ENCODE measurements at places on chromosomes 4 and X.

DNA sequence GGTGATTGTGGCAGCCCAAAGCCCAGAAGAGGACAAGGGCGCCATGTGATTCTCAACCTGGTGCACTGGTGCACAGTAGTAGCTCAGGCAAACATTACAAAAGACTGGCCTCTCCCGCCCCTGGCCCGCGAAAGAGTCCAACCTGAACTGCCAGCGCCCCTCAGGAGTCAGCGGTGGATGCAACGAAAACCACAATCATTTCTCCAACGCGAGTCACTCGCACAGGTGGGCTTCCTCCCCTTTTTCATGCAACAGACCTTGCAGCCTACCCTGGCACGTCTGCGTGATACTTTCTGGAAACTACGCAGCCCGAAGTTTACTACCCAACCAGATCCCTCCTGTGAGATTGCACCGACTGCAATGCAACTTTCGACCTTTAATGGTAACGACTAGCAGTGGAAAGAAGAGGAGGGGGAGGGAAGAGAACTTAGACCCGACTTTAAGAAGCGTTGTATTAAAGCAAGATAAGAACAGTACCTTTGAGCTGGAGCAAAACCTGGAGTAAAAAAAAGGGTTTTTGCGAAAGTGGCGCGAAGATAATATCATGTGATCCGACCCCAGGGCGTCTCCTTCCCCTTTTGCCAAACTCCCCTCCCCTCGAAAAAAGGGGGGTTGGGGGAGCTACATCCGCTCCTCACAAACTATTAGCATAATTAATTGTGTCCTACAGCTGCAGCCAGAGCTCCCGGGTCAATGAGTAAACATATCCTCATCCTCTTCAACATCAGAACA lies 63.3 kb upstream of the CCDC160 start:
- no peak for DNase-seq

DNA sequence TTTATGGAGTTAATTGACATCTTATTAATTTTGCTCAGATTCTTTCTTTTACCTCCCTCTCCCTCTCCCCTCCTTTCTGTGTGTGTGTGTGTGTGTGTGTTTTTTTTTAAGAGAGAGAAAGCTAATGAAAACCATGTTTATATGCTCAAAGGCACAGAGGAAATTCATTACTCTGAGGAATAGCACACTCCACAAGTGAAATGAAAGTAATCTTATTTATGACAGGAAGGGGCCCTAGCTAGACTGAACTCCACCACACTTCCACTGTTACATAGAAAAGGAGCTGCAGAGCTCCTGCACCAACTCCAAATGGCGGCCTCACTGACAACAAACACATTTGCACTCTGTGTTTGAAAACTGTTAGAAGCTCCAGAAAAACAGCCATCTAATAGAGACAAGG lies 150.6 kb downstream of the RASL11B start:
- DNase-seq, result peak; percentile 20

- no peak for DNase-seq
Observed at GRCh38 chrX:22035236-22035635, 3.1 kb downstream of the PHEX start.

GRCh38 chrX:41707218-41707617 lies 16.8 kb upstream of the GPR82 start:
- DNase-seq, result no peak

DNA sequence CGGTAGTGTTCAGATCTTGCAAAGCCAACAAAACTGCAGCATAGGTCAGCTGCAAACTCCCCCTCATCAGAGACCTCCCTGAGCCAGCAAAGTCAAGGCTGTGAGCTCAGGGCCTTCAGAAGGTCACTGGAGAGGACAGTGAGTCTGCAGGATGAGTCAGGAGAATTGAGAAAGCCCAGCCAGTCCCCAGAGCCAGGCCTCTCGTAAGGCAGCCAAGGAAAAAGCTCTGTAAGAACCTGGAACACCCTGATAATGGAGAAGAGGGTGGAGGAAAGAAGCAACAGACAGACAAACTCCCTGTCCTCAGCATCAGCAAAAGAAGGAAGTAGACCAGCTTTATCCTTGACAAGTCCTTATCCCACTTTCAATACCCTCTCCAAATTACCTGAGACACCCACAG lies 33.0 kb downstream of the GRIA3 start:
- DNase-seq, result no peak

- no peak for DNase-seq
Observed at GRCh38 chr4:104859601-104860237, 287.0 kb upstream of the TET2 start.

- DNase-seq, result no peak
Observed at GRCh38 chr4:147548256-147548655, 67.4 kb downstream of the EDNRA start.

DNA sequence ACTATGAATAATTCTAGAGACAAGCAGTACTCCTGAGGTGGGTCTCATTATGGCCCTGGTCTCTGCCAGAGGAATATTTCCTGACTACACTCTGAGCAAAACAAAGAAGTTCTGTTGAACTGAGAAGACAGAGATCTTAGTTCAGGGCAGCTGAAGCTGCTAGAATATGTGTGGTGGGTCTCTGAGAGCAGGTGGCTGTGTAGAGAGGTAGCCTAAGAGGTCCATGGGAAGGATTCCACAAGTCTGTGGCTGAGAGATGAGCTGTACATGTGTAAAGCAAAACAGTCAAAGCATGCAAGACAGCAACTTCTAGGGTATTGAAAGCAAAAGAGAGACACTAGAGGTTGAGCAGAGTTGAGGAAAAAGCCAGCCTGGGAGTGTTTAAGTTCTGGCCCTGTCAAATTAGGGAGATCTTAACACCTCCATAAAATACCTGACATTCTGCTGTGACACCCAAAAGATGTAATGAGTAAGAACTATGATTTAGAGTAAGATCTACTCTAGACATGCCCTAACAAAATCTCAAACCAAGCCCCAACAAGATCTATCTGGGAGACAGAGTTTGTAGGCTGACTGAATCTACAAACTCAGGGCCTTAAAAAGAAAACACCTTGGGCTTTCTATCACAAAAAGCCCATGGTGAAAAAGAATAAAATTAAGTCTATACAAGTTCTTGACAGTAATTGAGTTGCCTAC lies 274.4 kb downstream of the BANK1 start:
- no peak for DNase-seq

DNA sequence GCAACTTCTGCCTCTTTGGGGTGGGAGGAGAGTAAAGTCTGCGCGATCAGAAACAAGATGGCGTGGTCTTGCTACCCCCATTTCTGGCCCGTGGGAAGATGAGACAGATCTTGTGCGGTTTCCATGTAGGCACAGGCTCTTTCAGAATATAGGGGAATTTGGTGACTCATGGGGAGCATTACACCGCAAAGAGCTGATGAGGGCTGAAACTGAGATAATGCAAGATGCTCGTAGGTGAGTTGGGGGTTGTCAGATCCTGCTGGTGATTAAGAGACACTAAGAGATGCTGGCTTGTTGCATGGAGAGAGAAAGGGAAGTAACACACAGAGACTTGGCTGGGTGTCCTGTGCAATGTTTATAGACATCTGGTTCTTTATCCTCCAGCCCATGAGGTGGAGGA lies 1.5 kb downstream of the EVC start:
- no peak for DNase-seq

- DNase-seq, result no peak
Observed at GRCh38 chr4:153945704-153946103, 156.8 kb upstream of the SFRP2 start.

DNA sequence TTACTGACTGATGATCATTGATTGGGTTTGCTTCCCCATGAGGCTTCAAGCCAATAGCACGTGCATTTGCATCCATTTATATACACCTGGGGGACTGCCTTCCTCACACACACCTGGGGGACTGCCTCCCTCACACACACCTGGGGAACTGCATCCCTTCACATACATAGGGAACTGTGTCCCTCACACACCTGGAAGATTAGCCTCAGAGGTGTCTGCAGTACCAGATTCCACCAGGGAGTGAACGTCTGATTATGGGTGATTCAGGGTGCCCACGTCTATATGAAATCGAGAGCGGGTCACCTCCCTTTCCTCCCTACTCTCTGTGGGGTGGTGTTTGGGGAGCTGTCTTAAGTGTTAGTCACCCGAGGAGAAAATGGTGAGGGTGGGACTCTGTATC lies 16.9 kb downstream of the CD99 start:
- DNase-seq, result no peak

- no peak for DNase-seq
Observed at GRCh38 chr4:7244751-7245320, 52.5 kb downstream of the SORCS2 start.

GRCh38 chr4:116736756-116737155 lies 348.6 kb downstream of the TRAM1L1 start:
- DNase-seq, result no peak

DNA sequence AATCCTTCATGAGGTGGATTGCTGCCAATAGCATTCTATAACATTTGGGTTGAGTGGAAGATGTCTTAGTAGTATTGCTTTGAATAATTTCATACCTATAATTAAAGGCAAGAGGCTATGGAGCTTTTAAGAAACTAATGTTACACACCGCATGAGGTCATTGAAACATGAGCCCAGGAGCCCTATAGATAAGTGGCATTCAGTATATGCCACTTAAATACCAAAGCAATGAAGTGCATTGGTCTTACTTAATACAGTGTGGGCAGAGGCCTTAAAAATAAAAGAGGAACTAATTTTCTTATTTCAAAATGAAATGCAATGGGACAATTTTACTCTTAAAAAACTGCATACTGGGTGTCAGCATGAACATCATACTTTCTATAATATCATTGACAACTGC lies 47.5 kb downstream of the SPATA18 start:
- DNase-seq, result no peak

DNA sequence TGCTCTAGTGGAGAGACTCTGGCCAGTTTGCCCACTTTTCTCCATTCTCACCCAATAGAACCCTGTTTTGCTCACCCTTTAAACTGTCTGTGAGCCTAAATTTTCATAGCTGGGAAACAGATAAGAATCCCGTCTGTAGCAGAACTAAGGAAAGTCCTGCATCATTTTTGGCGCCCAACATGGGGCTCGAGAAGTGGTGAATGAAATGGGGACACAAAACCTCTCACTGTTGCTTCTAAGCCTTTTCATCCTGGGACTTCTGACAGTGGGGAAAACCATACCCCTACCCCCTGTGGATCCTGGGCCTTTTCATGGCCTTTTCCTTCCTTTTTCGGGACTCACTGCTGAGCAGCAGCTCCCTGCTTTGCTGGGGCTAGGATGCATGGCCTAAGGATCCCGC lies 189.9 kb downstream of the INPP4B start:
- DNase-seq, result no peak

GRCh38 chr4:124727331-124727890 lies 14.9 kb upstream of the ANKRD50 start:
- no peak for DNase-seq

DNA sequence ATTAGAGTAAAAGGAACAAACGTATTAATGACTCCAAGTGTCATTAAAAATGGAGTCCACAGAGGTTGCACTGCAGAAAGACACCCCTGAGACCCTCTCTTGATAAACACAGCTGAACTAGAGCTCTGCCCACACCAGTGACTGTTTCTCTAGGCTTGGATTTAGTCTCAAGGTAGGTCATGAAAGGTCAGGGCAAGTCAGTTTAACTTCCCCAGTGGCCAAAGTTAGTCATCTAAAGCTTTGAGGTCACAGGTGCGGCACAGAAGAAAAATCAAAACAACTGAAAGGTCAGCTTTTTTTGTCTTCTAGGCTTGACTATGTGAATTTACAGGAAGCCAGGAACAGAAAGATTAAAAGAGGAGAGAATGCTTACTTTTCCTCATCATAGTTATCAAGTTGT lies 749.6 kb downstream of the RAB28 start:
- no peak for DNase-seq

DNA sequence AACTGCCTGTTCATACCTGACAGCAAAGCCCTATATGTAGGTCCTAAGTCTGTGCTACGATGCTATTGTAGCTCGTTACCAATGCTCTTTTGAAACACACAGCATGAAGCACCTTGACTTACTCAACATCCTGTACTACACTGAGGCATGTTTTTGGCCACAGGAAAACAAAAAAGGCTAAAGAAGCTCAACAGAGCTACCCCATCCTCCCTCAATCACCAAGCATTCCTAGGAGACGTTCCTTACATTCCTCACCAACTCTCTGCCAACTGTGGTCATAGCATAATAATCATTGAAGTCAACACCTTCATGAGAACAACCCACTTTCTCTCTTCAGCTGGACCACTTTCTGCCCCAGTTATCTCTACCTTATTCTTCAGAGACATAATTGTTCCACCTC lies 73.7 kb upstream of the SLC25A43 start:
- no peak for DNase-seq

- no peak for DNase-seq
Observed at GRCh38 chr4:108384544-108384943, 215.8 kb upstream of the LEF1 start.

GRCh38 chr4:59135248-59135985 lies 2025.2 kb upstream of the IGFBP7 start:
- DNase-seq, result no peak

DNA sequence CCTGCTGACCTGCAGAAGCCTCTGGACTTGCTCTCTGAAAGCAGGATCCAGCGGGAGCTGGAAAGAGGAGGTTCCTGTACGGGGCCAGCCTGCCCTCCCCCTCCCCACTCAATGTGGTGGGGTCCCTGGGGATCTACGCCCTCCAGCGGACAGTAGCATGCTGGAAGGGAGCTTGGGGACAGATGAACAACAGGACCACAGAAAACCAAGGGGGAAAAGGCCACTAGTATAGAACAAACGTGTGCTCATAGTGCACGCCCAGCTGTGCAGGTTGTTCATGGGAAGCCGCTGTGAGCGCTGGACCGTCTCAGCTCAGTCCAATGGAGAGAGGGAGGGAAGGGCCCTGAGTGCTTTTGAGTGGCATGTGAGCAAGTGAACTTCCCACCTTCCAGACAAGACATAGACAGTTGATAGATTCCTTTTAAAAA lies 15.8 kb downstream of the HMX1 start:
- no peak for DNase-seq

DNA sequence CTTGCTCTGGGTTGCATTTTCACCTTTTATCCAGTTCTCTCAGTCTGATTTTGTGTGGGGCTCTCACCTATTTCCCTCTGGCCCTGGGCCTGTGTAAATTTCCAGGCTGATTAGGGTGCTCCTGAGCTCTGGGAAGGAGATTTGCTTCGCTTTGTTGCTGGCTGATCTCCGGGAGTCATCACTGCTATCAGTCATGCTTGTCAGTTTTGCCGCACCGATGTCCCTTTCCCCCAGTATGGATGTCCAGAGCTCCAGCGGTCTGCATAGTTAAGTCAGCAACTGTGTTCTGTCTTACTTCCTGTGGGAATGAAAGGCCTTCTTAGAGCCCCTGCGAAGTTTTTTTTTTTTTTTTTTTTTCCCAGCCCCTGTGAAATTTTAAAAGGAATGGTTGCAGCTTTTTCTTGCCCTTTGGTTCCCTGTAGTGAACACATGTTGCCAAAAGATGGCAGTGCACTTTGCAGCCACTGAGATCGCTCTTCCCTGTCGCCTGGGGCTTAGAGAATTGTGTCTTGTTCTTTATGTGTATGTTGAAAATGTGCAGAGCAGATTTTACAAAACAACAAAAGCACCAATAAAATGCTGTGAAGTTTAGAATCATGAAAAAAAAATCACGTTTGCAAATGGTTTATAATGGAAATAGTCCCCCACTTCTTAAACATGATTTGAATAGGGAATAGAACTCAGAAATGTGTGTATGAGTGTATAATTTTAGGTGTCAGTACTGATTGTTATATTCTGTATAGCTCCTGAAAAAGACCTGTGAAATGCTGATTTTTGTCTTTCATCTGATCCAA lies 109.1 kb upstream of the SLC4A4 start:
- no peak for DNase-seq

All from GF-D8 (cell line).